ENCODE measurements at places on chromosomes 6 and 20. TPM values are rescaled to one million over a fixed set of nuclear protein-coding genes. Genes with fewer than 3 reads are reported as not detected.

DNA sequence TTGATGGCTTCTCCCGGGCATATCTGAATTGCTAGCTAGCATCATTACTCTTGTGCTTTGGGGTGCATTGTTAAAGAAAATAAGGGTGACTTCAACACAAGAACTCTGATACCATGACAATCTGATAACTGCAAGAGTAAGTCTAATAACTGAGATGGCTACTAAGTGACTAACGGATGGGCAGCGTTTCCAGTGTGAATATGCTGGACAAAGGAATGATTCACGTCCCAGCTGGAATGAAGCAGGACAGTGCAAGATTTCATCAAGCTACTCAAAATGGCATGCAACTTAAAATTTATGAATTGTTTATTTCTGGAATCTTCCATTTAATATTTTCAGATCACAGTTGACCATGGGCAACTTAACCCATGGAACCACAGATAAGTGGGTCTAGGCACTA is 31.7 kb downstream of the MOXD1 start:
- DNase-seq = no peak

DNA sequence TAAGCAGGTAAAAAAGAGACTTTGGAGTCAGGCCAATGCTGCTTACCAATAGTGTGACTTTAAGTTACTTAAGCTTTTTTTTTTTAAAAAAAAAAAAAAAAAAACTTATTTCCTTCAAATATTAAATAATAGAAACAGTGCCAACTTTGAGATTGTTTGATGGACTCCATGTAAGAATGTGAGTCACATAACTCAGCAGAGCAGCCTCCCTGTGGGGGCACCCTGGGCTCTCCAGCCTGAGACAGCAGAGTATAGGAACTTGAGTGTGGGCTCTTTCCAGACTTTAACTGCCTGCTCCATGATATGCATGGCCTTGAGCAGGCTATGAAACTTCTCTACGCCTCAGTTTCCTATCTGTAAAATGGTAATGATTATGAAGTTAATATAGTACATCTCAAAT is 113.3 kb upstream of the SAMD5 start:
- no peak for DNase-seq

The BCAS4 gene
- 2.0 TPM for total RNA-seq

The HLA-DRA gene
- 83.4 TPM for total RNA-seq

The PPP1R16B gene
- 8.5 TPM for total RNA-seq
